ENCODE measurements at places on chromosomes 3 and 15. TPM values are rescaled to one million over a fixed set of nuclear protein-coding genes. Genes with fewer than 3 reads are reported as not detected.
A peak's percentile ranks its signal among the peaks of the same experiment; 100 is the strongest.

DNA sequence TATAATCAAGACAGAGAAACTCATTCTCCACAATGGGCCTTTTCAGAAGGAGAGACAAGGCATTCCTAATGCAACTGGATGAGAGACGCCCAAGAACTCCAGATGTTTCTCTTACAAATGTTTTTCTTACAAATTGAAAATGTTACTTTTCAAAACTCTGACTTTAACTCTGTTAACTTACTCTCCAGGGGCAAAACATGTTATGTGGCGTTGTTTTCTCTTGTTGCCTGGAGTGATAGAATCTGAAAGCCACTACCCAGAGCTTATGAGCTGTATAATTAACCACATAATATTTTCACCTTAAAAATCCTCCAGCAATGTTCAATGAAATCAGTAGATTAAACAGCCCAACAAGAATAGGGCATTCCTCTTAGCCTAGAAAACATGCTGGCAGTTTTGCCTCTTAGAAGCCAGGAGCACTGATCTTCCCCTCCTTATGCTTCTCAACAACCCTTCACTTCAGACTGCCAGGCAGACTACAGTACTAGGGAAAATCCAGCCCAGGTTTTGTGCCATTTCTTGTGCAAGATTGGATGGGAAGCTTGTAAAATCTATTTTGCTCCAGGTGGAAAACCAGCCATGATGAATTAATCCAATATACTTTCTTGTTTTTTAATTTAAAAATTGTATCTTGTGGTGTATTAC is 186.7 kb upstream of the GADL1 start:
- no peaks in the 10 kb centered on the region for H3K36me3 ChIP-seq
- no peaks in the 10 kb centered on the region for H3K4me1 ChIP-seq
- H3K27ac ChIP-seq, result no peak overlapping the region

DNA sequence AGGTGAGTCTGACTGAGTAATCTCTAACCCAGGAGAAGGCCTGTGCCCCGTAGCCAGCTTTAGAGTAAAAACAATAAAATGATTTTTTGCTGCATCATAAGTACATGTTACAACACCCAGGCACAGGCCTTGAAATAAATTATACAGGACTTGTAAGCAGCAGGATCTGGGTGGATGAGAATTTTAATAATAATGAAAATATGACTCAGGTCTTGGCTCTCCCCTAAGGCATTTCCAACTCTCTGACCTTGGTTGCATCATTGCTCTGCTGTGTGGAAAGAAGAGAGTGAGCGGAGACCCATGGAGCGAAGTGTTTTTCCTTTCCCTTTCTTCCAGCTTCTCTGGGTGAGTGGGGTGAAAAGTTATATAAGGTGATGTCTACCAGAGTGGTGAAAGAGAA is 44.6 kb downstream of the EOMES start:
- no peak overlapping the region for H3K4me3 ChIP-seq
- no peaks in the 10 kb centered on the region for H3K36me3 ChIP-seq
- DNase-seq, result peak; percentile 83
- H3K27me3 ChIP-seq, result no peaks in the 10 kb centered on the region

DNA sequence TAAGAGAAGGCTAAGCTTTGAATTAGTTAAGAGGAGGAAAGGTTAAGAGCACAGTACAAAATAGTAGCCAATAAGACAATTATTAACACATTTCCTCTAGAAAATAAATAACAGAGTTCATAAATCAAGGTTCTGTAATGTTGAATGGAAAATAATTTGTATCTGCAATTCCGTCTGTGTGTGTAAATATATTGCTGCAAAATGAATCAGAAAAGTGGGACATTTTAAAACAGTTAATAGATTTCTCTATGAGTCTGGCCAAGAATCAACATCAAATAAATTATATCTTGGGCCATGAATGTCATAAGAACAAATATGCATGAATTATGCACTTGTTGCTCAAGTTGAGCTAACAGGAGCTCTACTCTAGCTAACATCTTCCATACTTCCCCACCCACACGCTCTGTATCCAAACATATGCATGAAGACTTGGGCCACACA is 14.2 kb upstream of the SUCNR1 start:
- no peak for DNase-seq
- H3K27me3 ChIP-seq, result no peaks in the 10 kb centered on the region
- no peak overlapping the region for H3K4me3 ChIP-seq
- no peak overlapping the region for H3K27ac ChIP-seq
- H3K36me3 ChIP-seq, result no peaks in the 10 kb centered on the region

GOLGA6B gene
- not detected for total RNA-seq

- peaks cover 16% of the 10 kb centered on the region for H3K4me1 ChIP-seq
- H3K4me3 ChIP-seq, result peak overlapping the region; percentile 37
- H3K36me3 ChIP-seq, result no peaks in the 10 kb centered on the region
Measured at GRCh38 chr15:99442252-99442897, 123.4 kb upstream of the MEF2A start.

DNA sequence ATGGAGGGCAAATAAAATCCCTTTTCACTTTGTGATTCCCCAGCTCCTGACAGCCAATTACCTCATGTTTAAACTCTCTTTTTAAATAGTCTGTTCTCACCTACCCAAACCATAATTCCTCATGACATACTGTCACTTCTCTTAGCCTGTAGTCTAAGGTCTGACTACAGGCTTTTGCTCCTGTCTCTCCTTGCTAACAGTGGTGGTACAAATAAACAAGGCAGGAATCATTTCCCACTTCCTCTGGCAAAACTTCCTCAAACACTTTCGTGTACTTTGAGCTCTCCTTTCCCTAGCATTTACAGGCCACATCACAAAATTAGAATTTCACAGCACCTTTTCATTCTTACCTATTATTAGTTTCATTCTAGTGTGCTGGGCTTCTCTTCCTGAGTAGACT is 51.8 kb downstream of the ATP8B4 start:
- no peak for DNase-seq
- H3K27ac ChIP-seq, result no peak overlapping the region
- H3K27me3 ChIP-seq, result no peaks in the 10 kb centered on the region
- no peaks in the 10 kb centered on the region for H3K4me1 ChIP-seq

GRCh38 chr3:13607821-13608597 is 59.1 kb downstream of the FBLN2 start:
- no peaks in the 10 kb centered on the region for H3K36me3 ChIP-seq
- H3K4me3 ChIP-seq, result no peak overlapping the region
- no peak for DNase-seq
- H3K27me3 ChIP-seq, result no peaks in the 10 kb centered on the region
- H3K27ac ChIP-seq, result no peak overlapping the region

DNA sequence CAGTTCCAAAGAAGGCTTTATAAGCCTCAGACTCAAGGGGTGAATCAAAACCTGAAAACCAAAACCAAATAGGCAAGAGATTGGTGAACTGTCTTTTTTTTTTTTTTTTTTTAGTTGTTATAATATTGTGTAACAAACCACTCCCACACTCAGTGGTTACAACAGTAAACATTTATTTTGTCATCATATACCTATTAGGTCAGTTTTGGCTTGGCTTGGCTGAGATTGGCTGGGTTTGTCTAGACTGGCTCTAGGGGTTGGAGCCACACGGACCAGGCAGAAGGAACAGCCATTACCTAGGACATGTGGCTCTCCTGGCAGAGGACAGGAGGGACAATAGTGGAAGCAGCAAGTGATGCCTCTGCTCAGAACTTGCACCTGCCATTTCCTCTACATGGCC is 26.4 kb upstream of the RYR3 start:
- no peaks in the 10 kb centered on the region for H3K36me3 ChIP-seq
- no peaks in the 10 kb centered on the region for H3K27me3 ChIP-seq
- no peak overlapping the region for H3K27ac ChIP-seq
- no peak for DNase-seq

DNA sequence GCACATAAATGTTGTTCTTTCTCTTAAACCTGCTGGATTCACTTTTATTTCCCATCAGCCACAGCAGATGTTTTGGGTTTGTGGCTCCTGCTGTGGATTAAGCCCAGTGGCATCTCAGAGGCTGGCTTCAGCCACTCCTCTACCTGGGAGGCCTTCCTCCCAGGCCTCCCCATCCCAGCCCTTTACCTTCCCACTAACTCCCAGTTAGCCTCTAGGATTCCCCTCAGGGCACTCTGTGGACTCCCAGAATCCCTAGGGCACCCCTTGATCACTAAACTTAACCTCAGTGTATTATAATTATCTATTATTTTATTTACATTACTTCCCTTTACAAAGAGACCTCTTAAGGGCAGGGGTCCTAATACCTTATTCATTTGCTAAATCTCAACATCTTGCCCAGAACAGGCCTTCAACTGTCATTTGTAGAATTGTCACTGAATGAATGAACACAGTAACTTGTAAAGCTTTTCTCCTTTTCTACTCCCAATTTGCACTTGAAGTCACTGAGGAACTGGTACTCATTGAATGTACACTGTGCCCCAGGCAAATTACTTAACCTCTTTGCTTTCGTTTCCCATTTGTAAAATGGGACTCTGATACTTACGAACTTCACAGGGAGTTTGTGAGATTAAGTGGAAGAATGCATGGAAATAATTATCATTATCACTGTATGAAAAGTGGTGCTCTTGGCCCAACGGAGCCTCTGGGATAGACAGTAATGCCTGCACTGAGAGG is 8.3 kb downstream of the CCDC13 start:
- H3K4me1 ChIP-seq, result no peaks in the 10 kb centered on the region
- DNase-seq, result no peak
- H3K4me3 ChIP-seq, result no peak overlapping the region
- no peaks in the 10 kb centered on the region for H3K36me3 ChIP-seq
- no peaks in the 10 kb centered on the region for H3K27me3 ChIP-seq

GRCh38 chr3:171876680-171877147 is 33.6 kb downstream of the TMEM212 start:
- no peak overlapping the region for H3K4me3 ChIP-seq
- H3K36me3 ChIP-seq, result no peaks in the 10 kb centered on the region
- H3K27me3 ChIP-seq, result no peaks in the 10 kb centered on the region
- DNase-seq, result no peak

- H3K36me3 ChIP-seq, result no peaks in the 10 kb centered on the region
- no peaks in the 10 kb centered on the region for H3K4me1 ChIP-seq
- H3K27me3 ChIP-seq, result no peaks in the 10 kb centered on the region
- H3K27ac ChIP-seq, result no peak overlapping the region
- H3K4me3 ChIP-seq, result no peak overlapping the region
- DNase-seq, result no peak
Measured at GRCh38 chr3:102059145-102059943, 210.0 kb downstream of the NFKBIZ start.

GRCh38 chr3:10775259-10775658 is 40.8 kb upstream of the SLC6A11 start:
- DNase-seq, result no peak
- H3K36me3 ChIP-seq, result no peaks in the 10 kb centered on the region
- no peak overlapping the region for H3K4me3 ChIP-seq

GRCh38 chr3:58299839-58300516 is 6.1 kb upstream of the RPP14 start:
- H3K27me3 ChIP-seq, result no peaks in the 10 kb centered on the region
- no peaks in the 10 kb centered on the region for H3K36me3 ChIP-seq
- H3K4me1 ChIP-seq, result no peaks in the 10 kb centered on the region
- H3K27ac ChIP-seq, result no peak overlapping the region

DNA sequence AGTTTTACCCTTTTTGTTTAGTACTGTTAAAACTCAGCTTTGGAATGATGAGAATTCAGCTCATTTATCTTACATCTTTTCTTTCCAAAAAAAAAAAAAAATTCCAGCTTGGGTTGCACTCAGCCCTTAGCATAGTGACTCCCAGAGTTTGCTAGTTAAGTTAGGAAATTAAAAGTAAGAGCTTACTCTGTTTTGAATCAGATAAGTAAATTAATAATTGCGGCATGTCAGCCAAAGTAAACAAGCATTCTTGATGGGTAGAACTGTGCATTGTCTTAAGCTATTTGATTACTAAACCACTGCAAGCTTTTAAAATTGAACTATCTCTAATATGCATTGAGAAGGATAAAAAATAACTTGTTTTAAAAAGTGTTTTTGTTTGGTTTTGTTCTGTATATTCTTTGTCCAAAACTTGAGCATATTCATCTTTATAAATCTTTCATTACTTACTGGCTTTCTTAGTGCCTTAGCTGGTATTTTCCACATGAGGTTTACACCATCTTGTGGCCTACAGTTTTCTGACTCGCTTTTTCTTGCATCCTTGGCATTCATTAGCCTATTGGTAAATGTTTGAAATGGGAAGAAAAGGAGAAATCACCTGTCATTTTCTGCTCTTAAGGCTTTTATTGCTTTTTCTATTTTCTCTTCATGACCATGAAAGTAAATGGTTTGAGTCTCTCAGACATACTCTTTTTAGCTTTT is 107.6 kb downstream of the FILIP1L start:
- H3K36me3 ChIP-seq, result no peaks in the 10 kb centered on the region
- H3K27ac ChIP-seq, result peak overlapping the region; percentile 64
- no peak overlapping the region for H3K4me3 ChIP-seq

DNA sequence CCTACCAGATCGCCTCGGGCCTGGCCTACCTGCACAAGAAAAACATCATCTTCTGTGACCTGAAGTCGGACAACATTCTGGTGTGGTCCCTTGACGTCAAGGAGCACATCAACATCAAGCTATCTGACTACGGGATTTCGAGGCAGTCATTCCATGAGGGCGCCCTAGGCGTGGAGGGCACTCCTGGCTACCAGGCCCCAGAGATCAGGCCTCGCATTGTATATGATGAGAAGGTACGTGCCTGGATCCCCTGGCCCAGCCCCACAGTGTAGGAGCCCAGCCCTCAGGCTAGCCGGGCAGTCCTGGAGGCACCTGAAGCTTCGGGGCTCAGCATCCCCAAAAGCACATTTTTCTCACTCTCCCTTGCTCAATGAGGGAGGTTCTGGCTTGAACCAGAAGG is 135.8 kb downstream of the LRRK1 start:
- H3K27me3 ChIP-seq, result no peaks in the 10 kb centered on the region
- H3K27ac ChIP-seq, result no peak overlapping the region
- peak; percentile 52 for DNase-seq
- no peaks in the 10 kb centered on the region for H3K4me1 ChIP-seq

- no peaks in the 10 kb centered on the region for H3K27me3 ChIP-seq
- DNase-seq, result no peak
- H3K36me3 ChIP-seq, result peaks cover 3% of the 10 kb centered on the region
- H3K27ac ChIP-seq, result no peak overlapping the region
Measured at GRCh38 chr15:101183226-101183930, 68.5 kb downstream of the CHSY1 start.

TGM4 gene
- not detected for total RNA-seq

GRCh38 chr3:66386011-66386924 is 114.6 kb downstream of the LRIG1 start:
- DNase-seq, result no peak
- no peak overlapping the region for H3K4me3 ChIP-seq
- H3K36me3 ChIP-seq, result peaks cover 63% of the 10 kb centered on the region

DNA sequence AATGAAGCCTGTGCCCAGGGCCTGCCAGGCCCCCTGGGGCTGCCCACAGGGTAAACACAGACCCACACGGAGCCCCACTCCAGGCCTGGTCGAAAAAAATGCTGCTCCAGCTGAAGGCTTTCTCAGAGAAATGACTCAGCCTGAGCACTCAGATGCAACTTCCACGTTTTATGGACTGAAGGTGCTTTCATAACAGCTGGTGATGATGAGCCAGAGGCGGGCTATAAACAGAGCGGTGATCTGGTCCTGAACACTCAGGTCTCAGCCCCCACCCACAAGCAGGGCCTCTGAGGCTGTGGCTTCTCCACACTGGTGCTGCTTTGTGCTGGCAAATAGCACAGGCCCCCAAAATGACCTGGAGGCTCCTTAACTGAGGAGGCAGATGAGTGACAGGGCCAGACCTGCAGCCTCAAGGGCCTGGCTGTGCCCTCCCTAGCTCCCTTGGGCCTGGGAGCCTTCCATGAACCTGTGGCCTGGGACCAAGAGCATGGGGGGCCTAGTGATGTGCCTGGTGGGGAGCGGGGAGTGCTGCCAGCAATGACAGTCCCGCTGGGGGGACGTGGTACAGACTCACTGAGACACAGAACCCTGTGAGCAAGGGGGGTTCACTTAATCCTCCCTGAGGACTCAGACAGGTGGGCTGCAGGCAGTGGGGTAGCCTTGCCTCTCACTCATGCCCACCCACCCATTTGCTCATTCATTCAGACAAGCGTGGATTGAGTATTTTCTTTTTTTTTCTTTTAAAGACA is 23.0 kb upstream of the FURIN start:
- no peak for DNase-seq
- no peak overlapping the region for H3K27ac ChIP-seq
- H3K4me3 ChIP-seq, result no peak overlapping the region

CAMK2N2 gene
- total RNA-seq, result not detected

GXYLT2 gene
- total RNA-seq, result 19.5 TPM
